Fibroblast of skin of left biceps (primary cell): ENCODE measurements at places on chromosomes 5 and 9.

DNA sequence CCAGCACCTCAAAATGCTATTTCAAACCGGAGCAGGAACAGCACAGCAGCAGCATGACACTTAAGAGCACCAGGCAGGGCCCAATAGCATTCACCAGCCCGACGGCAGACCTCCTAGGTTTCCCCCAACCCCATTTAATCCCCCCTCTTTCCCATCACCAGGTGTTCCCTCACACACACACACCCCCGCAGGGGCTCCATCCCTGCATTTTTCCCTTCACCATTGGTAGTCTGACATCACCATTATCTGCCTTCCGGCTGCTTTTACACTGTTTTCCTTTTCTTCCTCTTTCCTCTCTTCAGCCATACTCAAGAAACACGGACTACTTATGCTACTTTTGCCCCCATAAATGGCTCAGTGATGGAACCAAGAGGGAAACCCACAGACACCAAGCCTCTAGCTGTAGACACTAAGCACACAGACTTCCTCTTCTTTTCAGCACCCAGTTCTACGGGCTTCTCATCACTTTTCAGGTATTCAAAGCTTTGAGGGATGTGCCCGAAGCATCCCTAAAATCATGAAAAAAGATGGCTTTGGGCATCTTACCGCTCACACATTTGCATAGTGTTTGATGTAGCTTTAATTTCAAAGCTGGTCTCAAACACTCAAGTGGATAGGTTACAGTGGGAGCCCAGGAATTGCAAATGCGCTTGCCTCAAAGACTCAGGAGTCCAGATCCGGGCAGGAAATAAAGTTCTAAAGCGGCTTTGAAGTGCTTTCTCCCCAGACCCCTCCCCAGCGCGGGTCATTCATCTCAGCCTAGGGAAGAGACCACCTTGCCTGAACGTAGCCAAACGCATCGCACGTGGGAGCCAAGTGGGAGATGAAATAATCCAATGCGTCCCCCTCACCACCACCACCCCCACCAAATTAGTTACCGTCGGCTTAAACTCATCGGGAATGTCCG is 141.5 kb downstream of the TSSK1B start:
- DNase-seq = no peak

GRCh38 chr5:26948921-26949320 is 89.5 kb downstream of the CDH9 start:
- DNase-seq = no peak

DNA sequence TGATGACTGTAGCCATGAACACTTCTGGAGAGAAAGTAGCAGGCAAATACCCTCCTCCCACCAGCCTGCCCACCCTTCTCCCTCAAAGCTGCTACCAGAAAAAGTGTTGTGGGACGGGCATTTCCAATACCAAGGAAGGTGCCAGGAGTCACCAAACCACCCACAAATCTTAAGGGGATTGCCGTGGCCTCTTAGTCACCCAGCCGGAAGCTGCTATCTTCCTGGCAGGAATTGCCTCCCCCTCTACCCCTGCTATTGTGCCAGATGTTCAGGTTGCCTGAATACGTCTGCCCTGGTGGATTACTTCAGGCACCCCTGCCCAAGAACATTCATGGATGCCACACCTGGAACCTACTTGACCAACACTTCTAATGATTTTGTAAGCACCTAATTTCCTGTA is 156.1 kb downstream of the TTC39B start:
- DNase-seq = no peak

DNA sequence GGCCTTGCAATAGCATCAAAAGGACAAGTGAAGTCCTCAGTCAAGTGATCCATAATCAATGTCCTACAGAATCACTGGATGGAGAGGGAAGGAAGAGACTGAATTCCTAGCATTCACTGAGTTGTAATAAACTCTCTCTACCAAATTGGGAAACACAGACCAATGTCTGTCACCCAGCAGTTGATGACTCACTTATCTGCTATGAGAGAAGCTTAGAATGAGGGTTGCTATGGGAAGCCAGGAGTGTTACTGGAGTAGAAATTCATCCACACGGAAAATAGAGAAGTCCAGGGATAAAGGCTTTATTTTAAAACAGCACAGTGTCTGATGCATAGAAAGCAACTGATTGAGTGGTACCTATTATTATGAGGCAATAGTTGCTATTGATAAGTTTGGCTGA is 407.4 kb downstream of the BRINP1 start:
- DNase-seq = peak; percentile 80

DNA sequence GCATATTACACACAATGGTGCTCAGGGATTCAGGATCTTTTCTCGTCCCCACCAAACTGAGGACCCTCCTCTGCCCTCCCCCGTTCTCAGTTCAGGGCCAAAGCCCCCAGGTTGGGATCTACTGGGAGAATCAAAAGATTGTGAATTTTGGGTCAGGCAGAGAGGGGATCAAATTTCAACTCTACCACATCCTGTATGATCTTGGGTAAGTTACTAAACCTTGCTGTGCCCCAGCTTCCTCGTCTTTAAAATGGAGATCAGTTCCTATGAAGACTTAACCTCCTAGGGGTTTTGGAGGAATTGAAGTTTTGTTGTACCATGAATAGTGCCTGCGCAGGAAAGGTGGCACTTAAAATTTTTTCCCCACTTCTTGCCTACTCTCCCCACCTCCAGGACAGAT is 62.4 kb downstream of the RAI14 start:
- no peak for DNase-seq

GRCh38 chr5:181212080-181212479 is 7.1 kb upstream of the TRIM7 start:
- DNase-seq = no peak

- DNase-seq = no peak
Observed at GRCh38 chr9:88819476-88819875, 171.8 kb upstream of the S1PR3 start.

DNA sequence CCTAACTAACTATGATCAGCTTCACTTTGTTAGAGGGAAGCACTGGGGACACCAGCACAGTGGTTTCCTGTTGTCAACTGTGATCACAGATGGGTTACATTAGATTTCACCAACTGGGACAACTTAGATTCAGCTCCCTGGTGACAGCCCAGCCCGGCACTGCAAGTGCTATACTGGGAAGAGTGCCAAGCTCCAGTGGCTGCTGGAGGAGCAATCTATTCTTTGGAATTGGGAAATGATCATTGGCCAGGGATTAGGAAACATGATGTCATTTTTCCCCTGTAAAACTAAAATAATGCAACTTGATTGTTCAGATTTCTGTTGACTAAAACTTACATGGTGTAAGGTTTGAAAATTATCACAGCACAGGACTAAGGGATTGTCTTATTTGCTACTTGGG is 33.2 kb downstream of the PTGR1 start:
- no peak for DNase-seq
